ENCODE measurements at places on chromosomes 12 and 14.

DNA sequence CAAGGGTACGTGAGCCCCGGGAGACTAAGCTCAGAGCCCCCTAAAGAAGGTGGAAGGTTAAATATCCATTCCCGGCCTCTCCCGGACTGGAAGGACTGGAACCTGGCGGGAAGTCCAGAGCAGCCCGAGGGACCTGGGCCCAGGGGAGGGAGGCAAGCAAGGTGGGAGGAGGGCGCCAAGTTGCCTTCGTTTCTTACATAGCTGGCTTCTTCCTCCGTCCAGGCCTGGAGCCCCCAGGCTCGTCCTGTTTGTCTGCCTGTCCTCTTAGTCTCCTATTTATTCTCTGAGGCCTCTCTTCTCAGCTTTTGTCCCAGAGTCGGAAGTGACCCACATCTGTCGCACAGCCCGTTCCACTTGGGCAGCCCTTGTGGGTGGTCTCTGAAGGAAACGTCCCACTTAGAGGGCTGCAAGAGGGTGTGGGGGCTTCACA is 745 bp downstream of the PCK2 start:
- no peak for DNase-seq

- DNase-seq, result no peak
Measured at GRCh38 chr12:71558445-71558844, 105.2 kb downstream of the ZFC3H1 start.

- no peak for DNase-seq
Measured at GRCh38 chr14:80862541-80862940, 79.0 kb downstream of the CEP128 start.

GRCh38 chr12:93865751-93866150 is 188.6 kb downstream of the CRADD start:
- DNase-seq, result no peak
